ENCODE measurements at places on chromosomes 2 and 18.

DNA sequence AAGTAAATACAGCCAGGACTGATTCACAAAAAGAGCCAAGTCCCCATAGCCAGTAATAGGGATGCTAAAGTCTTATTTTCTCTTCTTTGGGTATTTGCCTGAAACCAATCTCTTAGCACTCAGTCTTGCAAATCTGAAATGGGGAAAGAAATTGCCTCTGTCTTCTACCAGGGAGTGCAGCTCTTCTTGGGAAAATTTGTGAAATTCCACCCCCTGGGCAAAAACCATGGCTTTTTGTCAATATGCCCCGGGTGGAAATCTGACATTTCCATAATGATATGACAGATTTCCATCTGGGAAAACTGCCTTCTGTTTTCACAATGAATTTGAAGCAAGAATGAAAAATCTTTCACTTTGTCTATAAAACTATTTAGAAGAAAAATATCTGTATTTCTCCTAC is 628.1 kb downstream of the BCL11A start:
- DNase-seq, result no peak

DNA sequence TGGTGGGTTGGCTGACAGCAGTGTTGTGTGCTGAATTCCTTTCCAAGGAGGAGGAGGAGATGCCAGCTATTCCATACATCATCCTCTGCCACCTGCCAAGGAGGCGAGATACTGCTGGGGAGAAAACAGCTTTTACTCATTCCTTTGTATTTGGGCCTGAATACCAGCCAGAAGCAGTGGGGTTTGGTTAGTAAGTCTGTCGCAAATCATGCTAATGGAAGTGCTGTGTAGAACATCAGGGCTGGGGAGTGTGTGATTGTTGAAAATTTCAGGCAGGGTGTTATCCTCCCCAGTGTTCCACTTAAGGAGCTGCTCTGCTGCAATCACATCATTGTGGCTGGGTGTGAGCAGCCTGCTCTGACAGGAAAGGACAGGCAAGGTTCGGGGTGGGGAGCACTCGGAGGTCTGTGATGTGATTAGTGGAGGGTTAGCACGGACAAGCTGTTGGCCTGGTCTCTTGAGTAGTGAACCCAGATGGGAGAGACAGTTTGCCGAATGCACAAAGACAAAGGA is 128.2 kb upstream of the DLX2 start:
- DNase-seq, result no peak

- no peak for DNase-seq
Observed at GRCh38 chr2:172215936-172216335, 113.2 kb upstream of the DLX2 start.

- no peak for DNase-seq
Observed at GRCh38 chr2:85527787-85528186, 11.2 kb upstream of the MAT2A start.

- no peak for DNase-seq
Observed at GRCh38 chr18:64618390-64618789, 469.5 kb upstream of the LINC00305 start.

DNA sequence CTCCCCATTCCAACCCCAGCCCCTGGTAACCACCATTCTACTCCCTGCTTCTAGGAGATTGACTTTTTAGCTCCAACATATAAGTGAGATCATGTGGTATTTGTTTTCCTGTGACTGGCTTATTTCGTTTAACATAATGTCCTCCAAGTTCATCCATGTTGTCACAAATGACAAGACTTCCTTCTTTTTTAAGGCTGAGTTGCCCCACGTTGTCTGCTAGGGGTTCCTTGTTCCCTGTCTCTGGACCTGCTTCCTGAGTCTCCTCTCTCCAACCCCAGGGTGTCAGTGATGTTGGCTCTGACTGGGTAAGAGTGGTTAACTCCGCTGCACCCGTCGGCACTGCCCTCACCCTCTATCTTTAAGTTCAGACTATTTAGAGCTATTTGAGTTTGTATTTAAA is 175.2 kb downstream of the SH3RF3 start:
- DNase-seq, result no peak

DNA sequence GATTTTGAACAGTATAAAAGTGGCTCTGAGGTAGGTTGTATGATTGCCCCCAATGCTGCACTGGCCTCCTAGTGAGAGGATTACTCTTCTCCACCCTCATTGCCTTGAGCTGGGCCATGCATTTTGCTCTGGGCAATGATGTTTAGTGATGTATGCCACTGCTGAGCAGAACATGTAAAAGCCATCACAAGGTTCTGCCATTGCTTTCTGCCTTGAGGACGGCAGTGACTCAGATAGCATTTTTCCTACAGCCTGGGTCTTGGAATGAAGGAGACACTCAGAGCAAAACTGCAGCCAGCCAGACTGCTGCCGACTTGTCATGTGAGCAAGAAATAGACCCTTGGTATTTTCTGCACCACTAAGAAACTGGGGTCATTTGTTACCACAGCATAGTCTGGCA is 27.6 kb downstream of the GPATCH11 start:
- DNase-seq, result no peak

GRCh38 chr2:38685116-38685735 is 19.3 kb downstream of the GALM start:
- DNase-seq, result no peak

DNA sequence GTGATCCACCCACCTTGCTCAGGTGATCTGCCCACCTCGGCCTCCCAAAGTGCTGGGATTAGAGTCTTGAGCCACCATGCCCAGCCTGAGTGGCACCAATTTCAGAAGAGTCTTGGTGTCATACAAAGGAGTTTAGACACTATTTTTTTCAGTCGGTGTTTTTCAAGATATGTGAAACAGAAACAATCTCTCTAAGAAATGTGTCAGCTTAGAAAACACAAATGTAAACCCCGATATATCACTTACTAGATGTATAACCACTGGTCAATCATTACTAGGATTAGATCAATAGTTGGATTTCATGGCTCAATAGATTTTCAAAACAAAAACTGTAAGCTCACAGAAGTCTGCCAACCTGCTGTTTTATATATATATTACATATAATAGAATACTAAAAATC is 67.2 kb upstream of the FRZB start:
- no peak for DNase-seq

- DNase-seq, result no peak
Observed at GRCh38 chr2:81061016-81061415, 756.5 kb upstream of the LRRTM1 start.

- DNase-seq, result peak; percentile 55
Observed at GRCh38 chr2:46776687-46777327, 138.8 kb downstream of the MCFD2 start.

- DNase-seq, result no peak
Observed at GRCh38 chr2:85787282-85787980, 33.6 kb downstream of the ATOH8 start.

GRCh38 chr18:24731981-24732380 is 271.5 kb downstream of the HRH4 start:
- no peak for DNase-seq

DNA sequence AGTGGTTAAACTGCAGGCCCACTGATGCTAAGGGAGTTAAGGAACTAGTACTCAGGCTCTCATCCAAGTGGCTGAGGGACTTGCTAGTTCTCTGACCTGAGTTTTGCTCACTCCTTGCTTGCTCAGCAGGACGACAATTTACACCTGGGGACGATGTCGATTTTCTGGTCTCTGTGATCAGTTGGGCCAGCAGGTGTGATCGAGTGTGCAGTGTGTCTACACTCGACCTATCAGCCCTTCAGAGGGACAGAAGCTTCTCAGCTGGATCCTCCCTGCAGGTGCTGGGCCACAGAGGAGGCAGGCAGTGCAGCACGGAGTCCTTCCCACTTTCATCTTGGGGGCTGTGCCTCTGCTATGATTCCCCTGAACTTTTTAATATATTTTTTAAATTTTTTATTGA is 71.5 kb downstream of the KCNS3 start:
- no peak for DNase-seq

GRCh38 chr2:173252581-173252980 is 102.1 kb upstream of the CDCA7 start:
- DNase-seq, result no peak

DNA sequence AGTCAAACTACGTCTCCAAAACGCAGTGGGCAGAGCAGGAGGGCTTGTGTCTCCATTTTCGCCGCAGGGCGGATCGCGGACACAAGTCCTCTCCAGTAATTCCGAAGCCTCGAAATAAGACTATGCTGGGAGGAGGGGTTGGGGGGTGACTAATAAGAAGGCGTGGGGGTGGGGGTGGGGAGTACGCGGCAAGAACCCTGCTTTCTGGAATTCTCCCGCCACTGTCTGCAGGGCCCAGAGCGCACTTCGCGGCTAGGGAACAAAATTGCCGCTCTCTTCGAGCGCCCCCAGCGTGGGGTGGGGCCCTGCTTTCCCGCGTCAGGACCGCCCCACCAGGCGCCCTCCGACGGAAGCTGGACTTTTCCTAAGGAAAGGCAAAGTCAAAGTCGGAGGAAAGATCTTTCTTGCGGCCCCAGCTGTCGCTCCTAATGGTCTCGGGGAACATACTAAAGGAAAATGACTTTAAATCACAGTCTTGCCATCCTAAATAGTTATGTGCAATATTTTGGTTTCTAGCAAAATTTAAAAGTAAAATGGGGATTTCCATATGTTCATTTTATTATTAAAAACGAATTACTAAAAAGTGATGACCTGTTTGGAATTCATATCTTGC is 11.9 kb downstream of the NR4A2 start:
- DNase-seq, result no peak

GRCh38 chr2:21469564-21469963 is 345.8 kb downstream of the TDRD15 start:
- no peak for DNase-seq

DNA sequence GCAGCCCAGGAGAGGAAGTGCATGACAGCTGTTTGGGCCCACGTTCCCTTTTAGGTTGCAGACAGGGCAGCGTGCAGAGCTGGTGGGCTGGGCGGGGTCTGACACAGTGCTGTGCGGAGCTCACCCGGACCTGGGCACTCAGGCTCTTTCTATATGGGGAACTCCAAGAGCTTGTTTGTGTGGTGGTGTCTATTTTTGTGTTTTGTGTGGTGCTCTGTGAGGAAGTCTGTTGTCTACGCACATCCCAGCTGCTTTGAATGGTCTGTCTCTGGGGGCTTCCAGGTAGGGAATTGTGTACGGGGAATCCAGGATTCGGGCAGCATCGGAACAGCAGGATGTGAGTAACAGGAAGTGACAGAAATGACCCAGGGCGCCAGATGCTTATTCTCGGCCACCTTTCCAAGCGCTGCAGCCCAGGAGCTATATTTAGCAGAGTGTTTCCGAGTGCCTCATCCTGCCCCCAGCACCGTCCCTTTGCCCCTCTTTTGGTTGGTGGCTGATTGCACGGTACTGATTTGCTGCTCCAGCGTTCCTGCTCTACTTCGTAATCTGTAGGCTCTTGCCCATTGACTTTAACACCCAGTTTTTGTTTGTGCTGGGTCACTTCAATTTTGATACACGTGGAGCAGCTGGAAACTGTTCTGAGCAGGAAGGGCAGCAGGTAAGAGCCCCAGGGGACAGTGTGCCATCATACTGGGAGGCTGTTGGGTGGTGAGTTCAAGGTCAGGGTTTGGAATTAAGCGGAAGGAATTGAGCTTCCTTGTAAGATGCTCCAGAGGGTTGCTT is 64.7 kb downstream of the DGKD start:
- DNase-seq, result peak; percentile 42

DNA sequence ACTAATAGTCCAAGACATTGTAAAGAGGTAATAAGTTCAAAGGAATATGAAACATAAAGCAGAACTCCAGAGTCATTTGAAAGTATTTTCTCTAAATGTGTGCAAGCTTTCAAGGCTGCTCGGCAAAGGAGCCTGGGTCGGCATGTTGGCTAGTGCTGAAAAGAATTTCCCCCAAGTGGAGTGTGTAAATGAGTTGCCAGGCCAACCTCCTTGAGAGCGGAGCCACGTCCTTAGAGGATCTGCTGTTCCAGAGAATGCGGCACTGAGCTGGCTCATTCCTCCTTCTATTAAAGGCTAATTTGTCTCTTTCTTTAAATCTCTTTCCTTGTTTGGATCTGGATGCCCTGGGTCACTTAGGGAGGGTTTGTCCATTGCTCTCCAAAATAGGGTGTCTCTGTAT is 127.5 kb downstream of the RDH14 start:
- DNase-seq, result no peak

GRCh38 chr2:142286618-142287017 is 155.8 kb upstream of the LRP1B start:
- no peak for DNase-seq

- no peak for DNase-seq
Observed at GRCh38 chr2:120939595-120940318, 204.1 kb downstream of the GLI2 start.

DNA sequence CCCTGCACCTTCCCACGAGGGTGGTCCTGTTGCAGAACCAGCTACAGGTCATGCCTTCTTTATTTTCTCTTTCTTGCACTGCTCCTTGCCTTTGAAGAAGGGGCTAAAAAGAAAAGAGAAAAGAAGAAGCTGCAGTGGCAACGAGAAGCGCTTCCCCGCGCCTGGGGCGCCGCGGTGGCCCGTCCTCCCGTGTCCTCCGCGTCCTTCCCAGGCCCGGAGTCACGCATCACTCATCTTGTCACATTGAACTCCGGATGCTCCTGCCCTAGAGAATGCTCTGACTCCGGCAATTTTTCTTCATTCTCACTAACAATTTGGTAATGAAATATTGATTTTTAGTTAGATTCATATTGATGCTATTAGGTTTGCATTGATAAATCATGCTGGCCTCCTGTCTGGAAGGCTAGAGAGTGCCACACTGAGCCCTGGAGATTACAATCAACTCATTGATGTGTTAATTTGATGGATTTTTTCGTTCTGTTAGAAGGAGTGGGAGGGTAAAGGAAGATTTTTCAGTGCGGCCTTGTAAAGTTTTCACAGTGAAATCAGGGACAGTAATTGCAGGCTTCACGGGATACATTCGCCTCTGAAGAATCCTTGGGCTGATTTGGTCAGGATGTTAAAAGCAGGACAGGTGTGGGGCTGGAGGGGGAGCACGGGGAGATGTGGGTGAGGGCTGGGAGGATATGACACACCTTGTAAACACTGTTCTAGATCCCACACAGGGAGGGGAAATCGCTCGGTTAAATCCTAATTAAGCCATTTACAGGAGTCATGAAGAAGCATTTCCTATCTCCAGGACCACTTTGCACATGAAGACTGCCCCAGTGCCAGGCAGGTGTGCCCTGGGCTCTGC is 349.3 kb downstream of the ZNF516 start:
- DNase-seq, result no peak

DNA sequence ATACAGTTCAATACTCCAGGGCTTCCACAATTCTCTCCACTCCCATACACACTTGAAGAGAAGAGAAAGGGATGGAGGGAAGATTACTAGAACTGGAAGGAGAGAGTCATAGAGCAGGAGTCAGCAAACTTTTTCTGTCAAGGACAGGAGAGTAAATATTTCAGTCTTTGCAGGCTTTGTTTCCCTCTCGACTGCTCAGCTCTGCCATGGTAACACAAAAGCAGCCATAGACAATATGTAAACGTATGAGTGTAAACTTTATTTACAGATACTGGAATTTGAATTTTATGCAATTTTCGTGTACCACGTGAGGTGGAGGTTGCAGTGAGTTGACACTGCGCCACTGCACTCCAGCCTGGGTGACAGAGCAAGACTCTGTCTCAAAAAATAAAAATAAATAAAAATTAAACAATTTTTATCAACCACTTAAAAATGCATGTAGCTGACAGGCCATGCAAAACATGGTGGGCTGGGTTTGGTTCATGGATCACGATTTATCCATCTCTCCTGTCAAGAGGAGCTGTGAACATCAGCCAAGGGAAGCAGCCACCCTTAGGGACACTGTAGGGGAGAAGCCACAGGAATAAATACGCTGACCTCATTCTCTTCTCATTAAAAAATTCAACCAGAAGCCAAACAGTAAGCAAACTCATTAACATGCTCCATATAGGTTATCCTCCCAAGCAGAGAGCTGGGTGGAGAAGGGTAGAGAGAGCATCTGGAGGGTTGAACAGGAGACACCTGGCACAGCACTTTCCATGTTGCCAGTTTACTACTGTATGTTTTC is 266.4 kb upstream of the FN1 start:
- DNase-seq, result no peak

GRCh38 chr18:2976218-2977132 is 36.5 kb downstream of the LPIN2 start:
- no peak for DNase-seq

Measured in stimulated activated CD4-positive, alpha-beta T cell treated with anti-CD3 and anti-CD28 coated beads, Interleukin-4, amount 100 ng/mL, for 24 hours (primary cell).